ENCODE measurements at places on chromosomes 4 and X. TPM values are rescaled to one million over a fixed set of nuclear protein-coding genes. Genes with fewer than 3 reads are reported as not detected.

MAGEB10 gene
- not detected for total RNA-seq

SPATA4 gene
- total RNA-seq: not detected

HSFX4 gene
- not detected for total RNA-seq

DMRTC1B gene
- not detected for total RNA-seq

SRPX2 gene
- total RNA-seq: 2.4 TPM

LRAT gene
- total RNA-seq: 0.30 TPM
